C1 segment of cervical spinal cord (tissue), 14 donors: ENCODE measurements at places on chromosomes 11 and 22.
A peak's percentile ranks its signal among the peaks of the same experiment; 100 is the strongest.

DNA sequence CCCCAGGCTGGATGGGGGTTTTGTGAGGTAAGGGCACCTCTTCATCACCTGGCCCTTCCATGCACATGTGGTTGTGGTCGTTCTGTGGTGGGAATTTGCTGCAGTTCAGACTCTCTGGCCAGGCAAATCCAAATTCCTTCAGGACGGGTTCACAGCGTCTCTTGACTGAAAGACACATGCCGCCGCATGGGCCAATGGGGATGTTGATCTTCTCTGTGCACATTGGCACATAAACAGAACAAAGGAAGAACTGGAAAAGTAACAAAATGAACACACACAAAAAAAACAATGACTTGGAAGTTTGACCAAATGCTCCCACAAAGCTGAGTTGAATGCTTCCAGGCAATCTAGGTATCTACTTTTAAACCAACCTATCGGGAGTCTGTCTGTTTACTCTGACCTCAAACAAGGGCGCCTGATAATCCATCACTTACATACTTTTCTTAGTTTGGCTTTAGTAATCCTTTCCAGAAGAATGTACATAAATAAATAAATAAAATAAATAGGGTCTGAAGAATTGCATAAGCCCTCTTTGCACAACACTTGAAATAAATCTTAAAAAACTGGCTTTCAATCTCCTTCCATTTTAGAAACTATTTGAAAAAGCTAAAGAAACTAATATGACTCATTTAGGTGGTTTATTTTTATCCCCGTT, 2.8 kb downstream of the FZD4 start:
- DNase-seq: no peak

- no peak for DNase-seq
Observed at GRCh38 chr11:115462004-115462541, 42.1 kb downstream of the CADM1 start.

DNA sequence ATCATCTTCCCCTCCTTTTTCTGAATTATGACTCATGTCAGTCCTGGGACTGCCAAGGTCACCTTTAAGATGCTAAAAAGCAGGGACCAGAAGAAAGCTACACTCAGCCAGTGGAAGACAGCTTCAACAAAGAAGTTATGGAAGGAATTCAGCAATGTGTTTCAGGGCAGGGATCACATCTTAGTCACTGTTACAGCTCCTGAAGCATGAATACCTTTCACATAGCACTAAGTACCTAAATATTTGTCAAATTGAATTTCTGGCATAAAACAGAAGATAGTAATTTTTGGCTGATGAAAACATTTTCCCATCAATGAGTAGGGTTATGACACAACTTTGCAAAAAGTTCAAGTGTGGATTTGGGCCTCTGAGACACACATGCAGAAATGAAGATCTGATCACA, 5.2 kb downstream of the DDB1 start:
- no peak for DNase-seq

GRCh38 chr11:128291835-128292234, 295.5 kb downstream of the ETS1 start:
- DNase-seq: no peak

DNA sequence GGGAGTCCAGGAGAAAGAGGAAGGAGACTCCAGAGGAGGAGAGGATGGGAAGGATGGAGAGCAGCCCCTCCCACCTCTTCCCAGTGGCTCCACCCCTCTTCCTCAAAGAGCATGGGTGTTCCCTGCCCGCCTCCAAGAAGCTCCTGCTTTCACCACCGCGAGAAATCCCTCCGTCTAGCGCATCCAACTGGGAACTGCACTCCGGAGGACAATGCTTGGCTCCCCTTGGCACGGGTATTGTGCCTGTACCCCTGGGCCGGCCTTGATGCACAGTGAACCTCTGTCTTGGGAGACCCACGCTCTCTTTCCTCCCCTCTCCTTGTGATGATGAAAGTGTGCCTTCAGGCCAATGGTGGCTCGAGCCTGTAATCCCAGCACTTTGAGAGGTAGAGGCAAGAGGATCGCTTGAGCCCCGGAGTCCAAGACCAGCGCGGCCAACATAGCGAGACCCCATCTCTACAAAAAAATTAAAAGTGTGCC, 14.9 kb upstream of the ADA2 start:
- no peak for DNase-seq

DNA sequence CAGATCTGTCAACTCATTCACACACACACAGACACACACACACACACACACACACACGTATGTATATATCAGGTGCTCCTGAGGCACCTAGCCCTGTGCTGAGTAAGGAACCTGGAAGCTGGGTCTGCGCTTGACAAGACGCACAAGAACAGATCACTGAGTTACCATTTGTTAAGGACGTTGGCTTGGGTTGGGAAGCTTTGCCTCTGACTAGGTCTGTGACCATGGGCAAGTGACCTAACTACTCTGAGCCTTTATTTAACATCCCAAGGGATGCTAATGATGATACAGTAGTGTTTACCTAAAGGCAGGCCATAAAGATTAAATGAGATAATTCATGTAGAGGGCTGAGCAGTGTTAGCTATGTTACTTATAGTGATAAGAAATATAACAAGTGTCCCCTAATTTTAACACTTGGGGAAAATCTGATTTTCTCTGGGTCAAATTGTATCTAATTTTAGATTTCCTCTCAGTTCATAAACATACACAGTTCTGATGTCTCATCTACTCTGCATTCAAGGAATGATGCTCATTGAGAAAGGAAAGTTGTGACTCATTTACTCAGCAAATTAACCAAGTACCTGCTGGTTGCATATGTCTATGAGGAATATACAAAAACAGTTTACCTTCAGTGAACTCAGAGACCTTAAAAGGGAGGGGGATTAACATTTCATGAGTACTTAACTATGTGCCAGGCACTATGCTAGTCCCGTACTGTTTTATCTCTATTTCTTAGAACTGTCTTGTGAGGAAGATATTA, 13.6 kb downstream of the RNF185 start:
- no peak for DNase-seq

DNA sequence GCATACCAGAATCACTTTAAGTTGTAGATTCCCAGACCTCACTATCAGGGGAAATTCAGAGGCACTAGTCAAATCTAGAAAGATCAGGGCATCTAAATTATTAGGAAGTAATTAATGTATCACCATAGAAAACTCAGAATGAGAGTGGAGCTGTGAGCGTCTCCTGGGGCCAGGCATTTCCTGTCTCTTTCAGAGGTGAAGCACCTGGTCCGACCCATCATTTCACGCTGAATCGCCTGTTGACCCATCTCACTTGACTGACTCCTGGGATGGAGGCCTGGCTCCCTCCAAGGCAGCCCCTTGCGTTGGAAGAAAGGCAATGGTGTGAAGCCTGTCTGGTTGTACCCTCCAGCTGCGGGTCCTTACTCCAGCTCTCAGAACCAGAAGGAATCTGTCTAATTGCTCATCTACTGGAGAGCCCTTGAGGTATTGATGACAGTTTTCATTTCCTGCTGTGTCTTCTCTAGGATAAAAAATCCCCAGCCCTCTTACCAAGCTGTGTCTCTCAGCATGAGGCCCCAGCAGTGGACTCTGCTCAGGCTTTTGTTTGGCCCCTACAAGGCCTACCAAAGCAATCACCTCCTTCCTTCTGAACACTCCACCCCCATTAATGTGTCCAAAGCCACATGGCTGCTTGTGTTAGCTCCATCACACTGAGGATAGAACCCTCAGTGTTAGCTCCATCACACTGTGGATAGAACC, 93.2 kb upstream of the SYT13 start:
- DNase-seq: no peak

- no peak for DNase-seq
Observed at GRCh38 chr11:131858505-131858904, 488.1 kb downstream of the NTM start.

DNA sequence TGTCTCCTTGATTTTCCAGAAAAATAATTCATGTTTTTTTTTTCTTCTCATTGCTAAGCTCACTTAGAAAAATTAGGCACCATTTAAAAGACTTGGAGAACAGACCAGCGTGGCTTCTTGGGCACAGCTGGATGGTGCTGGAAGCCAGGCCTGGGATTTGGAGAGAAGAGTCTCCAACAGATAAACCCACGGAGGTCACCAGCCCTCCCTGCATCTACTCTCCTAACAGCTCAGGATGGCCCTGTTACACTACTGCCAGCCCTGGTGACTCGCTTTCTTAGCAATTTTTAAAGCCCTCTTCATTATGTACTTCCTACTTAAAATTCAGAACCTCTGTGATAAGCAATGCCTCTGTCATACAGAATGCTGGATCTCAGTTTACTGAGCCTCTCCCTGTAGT, 1.7 kb downstream of the PTH start:
- DNase-seq: no peak

GRCh38 chr11:134711588-134711987, 299.5 kb upstream of the B3GAT1 start:
- no peak for DNase-seq

DNA sequence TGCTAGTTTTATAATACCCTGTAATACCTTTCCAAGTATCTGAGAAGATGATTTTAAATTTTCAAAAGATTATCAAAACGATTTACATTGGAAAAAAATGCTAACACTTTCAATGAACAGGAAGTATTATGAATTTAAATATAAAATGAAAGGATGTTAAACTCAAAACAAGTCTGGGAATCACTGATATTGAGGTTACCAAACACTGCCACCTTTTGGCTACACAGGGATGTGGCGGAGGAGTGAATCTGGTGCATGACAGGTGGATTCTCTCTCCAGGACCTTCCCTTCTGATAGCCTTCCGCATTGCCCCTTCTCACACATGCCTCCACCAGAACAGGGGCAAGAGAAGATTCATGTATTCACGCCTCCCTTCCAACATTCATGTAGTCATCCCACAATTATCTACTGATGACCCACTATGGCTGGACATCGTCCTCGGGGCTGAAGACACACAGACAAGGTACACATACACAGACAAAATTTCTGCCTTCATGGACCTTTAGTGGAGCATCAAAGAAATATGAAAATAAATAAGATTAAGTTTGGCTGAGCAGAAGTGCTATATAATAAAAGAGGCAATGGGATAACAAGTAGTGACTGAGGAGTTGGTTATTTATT, 34.7 kb downstream of the ATG16L2 start:
- DNase-seq: no peak

GRCh38 chr11:67435727-67436458, 1.6 kb downstream of the PTPRCAP start:
- no peak for DNase-seq

DNA sequence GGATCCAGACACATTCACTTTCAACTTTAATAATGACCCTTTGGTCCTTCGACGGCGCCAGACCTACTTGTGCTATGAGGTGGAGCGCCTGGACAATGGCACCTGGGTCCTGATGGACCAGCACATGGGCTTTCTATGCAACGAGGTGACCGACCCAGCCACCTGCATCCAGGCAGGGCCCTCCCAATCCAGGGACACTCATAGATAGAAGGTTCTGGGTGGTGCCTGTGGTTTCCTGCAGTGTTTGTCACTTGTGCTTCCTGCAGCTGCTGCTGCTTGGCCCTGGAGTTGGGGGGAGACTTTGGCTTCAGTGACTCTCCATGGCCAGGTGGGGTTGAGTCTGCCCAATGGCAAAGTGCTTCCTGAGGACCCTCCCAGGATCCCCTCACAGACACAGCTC, 7.3 kb downstream of the APOBEC3B start:
- DNase-seq: no peak

- DNase-seq: no peak
Observed at GRCh38 chr11:21588754-21589153, 604.1 kb upstream of the ANO5 start.

DNA sequence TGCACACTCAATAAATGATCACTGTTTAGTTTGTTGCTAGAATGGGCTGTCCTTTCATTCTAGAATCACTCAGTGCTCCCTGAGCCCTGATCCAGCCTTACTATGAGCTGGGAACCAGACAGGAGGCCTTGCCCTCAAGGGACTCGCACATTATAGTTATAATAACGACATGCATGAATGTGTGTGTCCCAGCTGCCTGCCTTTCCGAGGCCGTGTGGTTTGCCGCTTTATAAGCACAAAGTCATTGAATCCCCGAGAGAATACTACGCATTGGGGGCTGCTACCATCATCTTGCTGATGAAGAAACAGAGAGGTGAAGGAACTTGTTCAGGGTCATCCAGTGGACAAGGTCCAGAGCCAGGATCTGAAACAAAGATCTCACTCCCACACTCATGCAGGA, 75.7 kb downstream of the NFAM1 start:
- DNase-seq: no peak

GRCh38 chr22:40352763-40353162, 6.5 kb downstream of the ADSL start:
- no peak for DNase-seq

GRCh38 chr11:3189886-3190583, 24.9 kb upstream of the OSBPL5 start:
- no peak for DNase-seq

GRCh38 chr11:3051196-3052108, 5.8 kb downstream of the CARS1 start:
- peak; percentile 20 for DNase-seq

DNA sequence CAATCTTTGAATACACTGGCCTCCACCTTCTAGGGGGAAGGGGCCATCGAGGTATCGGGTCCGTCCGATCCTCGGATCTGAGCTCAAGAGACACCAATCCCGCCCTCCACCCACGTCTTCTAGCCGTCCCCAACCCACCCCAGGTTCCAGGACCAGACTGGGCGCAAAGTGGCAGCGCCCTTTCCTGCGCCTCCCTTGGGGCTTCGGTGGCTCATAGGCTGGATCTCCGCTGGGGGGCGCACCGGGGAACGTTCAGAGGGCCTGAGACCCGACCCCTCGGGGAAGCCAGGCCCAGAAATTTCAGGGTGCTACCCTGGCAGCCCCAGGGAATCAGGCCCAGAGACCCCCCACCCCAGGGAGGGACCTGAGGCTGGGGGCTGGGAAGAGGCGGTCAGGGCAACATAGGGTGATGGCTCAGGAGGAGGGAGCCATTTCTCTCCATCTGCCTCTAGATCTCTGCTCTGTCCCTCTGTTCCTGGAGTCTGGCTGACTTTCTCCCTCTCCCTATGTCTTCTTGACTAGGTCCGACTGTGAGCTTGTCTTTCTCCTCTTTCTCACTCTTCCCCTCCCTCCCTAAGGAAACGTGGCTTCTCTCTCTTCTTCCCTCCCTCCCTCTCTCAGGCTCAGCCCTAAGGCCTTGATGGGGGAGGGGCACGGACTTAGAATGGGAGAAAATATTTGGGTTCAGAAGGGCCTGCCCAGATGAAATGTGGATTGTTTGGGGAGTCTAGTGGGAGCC, 1.1 kb downstream of the CREB3L1 start:
- no peak for DNase-seq

GRCh38 chr22:40247976-40248375, 70.3 kb downstream of the TNRC6B start:
- no peak for DNase-seq

GRCh38 chr11:73971175-73971719, 11.4 kb downstream of the UCP2 start:
- DNase-seq: no peak

- DNase-seq: no peak
Observed at GRCh38 chr11:95534226-95534625, 255.4 kb downstream of the FAM76B start.

- DNase-seq: no peak
Observed at GRCh38 chr11:44755556-44756523, 29.1 kb downstream of the TSPAN18 start.

GRCh38 chr11:123430721-123431497, 840 bp downstream of the GRAMD1B start:
- DNase-seq: no peak
